Vagina (tissue), 2 donors: ENCODE measurements at places on chromosomes 4 and X.

GRCh38 chrX:54944816-54945215, 24.2 kb downstream of the TRO start:
- DNase-seq = no peak

- DNase-seq = no peak
Observed at GRCh38 chr4:158671665-158671914, at the start of gene C4orf46. Gene C4orf46 (minus strand): TSS chr4:158671887. CDS start chr4:158671801, 86 bp downstream.

GRCh38 chrX:75303795-75304194, 29.9 kb downstream of the UPRT start:
- DNase-seq = no peak

- DNase-seq = no peak
Observed at GRCh38 chrX:148763896-148764295, 263.5 kb downstream of the AFF2 start.

GRCh38 chr4:7213807-7214206, 21.5 kb downstream of the SORCS2 start:
- DNase-seq = no peak

- DNase-seq = no peak
Observed at GRCh38 chr4:90841676-90842075, 714.5 kb downstream of the CCSER1 start.

DNA sequence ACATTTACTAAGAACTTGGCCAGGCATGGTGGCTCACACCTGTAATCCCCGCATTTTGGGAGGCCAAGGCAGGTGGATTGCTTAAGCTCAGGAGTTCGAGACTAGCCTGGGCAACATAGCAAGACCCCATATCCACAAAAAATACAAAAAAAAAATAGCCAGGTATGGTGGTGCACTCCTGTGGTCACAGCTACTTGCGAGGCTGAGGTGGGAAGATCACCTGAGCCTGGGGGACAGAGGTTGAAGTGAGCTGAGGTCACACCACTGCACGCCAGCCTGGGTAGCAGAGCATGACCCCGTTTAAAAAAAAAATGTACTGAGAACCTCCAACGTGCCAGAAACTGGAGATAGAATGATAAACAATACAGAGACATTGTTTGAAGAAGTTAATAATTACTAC, 8.0 kb downstream of the OPRPN start:
- DNase-seq = no peak

DNA sequence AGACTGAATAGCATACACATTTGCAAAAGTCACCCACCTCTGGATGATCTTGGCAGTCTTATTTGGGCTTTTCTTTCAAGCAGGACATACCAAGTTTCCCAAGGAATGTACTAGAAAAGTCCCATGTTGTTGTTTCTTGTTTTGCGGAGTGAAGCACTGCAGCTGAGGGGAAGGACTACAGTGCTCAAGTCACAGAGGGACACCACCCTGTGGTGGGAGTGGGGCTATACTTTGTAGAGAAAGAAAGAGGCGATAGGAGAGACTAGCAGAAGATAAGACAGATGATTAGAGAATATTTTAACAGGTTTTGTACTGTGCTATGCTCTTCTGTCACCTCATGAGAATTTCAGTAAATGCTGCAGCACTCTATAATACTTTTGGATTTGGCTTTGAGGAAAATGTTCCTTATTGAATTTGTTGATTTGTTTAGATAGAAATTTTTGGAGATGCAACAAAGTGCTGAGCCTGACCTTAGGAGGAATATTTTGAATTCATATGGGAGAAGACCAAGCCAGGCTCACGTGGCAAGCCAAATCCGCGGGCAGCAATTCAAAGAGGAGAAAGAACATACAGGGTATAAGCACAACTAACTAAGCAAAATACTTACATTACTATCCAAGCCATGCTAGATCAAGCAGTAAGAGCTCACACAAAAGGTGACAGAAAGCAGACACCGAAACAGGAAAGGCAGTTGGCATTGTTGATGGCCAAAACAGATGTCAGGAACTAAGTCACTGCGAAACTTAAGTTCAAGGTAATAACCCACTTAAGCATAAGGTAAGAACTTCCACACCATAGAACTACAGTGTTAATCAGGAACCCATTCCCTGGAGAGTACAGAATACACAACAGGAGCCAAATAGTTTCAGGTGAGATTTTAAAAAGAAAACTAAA, 280.3 kb upstream of the INTU start:
- DNase-seq = no peak

GRCh38 chr4:110959041-110959643, 336.3 kb upstream of the PITX2 start:
- DNase-seq = no peak

- no peak for DNase-seq
Observed at GRCh38 chr4:87806520-87806919, 7.2 kb downstream of the IBSP start.

DNA sequence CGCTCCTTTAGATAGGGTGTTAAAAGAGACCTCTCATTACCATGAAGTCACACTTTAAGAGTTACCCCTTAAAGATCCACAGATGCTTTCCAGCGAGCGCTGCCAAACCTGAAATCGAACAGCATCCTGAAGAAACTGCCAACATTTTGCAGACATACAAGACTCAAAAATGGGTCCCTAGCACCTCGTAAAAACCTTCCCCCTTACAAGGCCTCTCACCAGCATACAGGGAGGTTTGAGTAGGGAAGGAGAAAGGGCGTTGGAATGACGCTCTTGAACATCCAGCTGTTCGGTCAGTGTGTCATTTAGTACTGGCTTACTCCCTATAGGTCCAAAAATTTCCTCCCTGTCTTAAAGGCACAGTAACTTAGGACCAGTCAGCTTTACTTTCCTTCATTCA, 45.3 kb upstream of the PGRMC1 start:
- no peak for DNase-seq

DNA sequence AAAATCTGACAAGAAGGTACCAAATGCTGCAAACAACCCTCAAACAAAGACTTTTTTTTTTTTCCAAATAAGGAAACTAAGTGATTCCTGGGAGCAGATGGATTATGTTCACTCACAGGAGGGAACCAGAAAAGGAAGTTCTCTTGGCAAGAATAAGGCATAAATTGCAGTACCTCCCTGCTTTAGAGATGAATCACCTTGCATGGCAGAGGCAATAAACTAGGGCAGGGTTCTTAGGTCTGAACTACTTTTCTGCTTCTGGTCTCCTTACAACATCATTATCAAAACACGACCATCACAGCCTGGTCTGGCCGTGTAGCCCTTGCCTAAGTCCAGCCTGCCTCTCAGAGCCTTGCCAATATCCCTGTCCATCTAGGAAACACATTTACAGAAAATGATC, 6.3 kb downstream of the TMEM31 start:
- DNase-seq = no peak

DNA sequence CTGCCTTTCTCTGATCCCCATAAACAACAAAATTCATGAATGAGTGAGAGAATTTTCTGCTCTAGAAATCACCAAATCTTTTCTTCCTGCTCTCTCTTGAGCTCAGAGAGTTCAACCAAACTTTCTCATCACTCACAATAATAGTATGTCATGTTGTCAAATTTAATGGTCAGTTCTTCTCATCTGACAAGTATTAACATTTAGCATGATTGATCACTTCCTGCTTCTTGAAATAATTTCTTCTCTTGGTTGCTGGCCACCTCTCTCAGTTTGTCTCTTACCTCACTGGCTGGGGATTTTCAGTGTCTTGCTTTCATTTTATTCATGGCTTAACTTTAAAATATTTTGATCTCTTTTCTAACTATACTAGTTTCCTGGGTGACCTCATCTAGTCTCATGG, 25.5 kb upstream of the FGF5 start:
- DNase-seq = no peak
